ENCODE measurements at places on chromosomes 7 and 10.

GRCh38 chr10:44512431-44513022, 127.6 kb upstream of the CXCL12 start:
- DNase-seq: no peak

GRCh38 chr10:101061624-101062231, at the start of gene KAZALD1:
Gene KAZALD1, plus strand, starts transcription at chr10:101061989. Its CDS starts 604 bp downstream, at chr10:101062593.
- DNase-seq: no peak

DNA sequence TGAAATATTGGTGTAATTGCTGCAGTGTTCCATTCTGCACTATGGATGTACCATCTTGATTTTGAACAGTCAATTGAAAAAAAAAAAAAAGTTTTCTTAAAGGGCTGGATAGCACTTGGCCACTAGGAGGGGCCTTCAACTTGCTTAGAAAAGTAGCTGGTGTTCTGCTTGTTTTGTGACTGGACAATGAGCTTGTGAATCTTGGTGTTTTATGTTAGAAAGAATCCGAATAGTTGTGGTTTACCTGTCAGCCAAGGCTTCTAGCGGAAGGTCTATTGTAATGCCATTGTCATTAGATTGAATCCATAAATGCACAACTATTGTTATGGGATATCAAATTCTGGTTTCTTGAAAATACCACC, 77.1 kb downstream of the BMPER start:
- DNase-seq: no peak

DNA sequence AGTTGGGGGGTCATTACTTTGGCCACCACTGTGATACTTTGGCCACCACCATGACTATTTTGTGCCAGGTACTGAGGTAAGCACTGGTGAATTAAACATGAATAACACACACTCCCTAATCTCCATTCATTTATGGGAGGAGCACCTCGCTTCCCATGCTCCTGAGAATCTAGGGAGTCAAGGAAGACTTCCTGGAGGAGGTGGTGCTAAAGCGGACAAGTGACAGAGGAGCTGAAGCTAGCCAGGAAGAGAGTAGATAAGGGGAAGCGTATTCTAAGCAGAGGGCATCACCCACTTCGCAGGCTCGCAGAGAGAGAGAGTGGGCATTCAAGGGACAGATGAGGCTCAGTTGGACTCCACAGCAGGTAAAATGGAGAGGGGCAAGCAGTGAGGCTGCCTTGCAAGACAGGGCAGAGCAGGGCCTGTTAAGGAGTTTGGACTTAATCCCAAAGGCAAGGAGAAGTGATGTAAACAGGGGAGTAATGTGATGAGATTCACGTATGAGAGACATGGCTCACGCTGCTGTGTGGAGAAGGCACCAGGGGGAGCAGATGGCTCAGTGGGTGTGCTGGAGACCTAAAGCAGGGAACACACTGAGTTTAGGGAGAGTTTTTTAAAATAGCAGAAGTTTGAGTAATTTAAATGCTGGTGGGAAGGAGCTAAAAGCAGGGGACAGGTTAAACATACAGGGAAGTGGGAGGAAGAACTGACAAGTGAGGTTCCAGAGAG, 21.3 kb upstream of the TMEM248 start:
- no peak for DNase-seq

DNA sequence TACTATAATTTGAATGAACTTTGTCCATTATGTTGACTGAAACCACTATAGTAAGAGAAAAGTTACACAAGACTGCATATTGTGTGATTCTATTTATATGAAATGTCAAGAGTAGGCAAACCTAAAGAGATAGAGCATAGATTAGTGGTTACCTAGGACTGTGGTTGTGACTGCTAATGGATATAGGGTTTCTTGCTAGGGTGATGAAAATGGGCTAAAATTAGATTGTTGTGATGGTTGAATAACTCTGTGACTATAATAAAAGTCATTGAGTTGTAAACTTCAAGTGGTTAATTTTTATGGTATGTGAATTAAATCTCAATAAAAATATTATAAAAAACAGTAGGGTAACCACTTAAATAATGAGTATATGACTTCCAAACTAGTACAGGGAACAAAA, 142.9 kb upstream of the AHR start:
- no peak for DNase-seq

- no peak for DNase-seq
Measured at GRCh38 chr7:139566736-139567646, 43.5 kb downstream of the CLEC2L start.

- no peak for DNase-seq
Measured at GRCh38 chr7:73858807-73859206, 2.2 kb upstream of the TMEM270 start.

Measured in SHP77 treated with DMSO at 0.1 percent for 48 hours (cell line).